ENCODE measurements at places on chromosomes 3 and 15.

GRCh38 chr3:127215714-127216414 is 22.9 kb downstream of the PRR23E start:
- no peak for DNase-seq

GRCh38 chr3:180183346-180183745 is 146.6 kb upstream of the PEX5L start:
- DNase-seq, result no peak

DNA sequence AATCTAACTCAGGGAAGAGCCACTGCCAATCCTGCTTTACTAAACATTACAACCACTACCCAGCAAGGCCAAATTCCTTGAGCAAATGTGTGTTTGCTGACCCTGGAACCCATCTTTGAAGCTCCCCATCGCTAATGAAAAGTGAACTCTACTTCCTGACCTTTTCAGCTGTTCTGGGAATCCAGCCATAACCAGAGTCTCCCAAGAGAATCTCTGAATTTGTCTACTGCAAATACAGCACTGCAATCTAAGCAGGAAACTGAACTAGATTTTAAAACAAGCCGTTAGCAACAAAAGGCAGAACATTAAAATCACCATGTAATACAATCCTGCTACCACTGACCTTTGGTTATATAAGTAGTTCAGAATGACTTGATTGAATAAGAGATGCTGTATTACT is 309.2 kb downstream of the MAGI1 start:
- peak; percentile 6 for DNase-seq

DNA sequence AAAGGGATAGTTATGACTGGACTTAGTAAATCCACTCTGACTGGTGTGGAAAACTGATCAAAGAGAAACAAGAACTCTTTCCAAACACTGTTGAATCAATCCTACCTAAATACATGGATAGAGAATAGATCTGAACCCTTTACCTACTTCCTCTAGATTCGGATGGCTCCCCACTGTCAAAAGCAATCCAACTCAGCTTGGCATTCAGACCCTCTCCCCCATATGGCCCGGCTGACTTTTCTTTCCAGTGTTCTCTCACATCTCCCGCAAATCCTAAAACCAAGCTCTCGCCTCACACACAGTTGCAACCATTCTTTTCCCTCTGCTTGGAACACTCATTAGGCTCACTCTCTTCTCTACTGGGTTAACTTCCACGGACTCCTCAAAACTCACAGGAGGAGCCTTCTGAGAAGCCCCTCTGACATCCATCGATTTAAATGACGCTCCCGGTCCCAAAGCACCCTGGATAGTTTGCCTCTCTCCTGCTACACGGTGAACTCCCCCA is 639 bp downstream of the SPICE1 start:
- DNase-seq, result no peak

All from HCEC 1CT (cell line).